ENCODE measurements at places on chromosomes 4 and X.

DNA sequence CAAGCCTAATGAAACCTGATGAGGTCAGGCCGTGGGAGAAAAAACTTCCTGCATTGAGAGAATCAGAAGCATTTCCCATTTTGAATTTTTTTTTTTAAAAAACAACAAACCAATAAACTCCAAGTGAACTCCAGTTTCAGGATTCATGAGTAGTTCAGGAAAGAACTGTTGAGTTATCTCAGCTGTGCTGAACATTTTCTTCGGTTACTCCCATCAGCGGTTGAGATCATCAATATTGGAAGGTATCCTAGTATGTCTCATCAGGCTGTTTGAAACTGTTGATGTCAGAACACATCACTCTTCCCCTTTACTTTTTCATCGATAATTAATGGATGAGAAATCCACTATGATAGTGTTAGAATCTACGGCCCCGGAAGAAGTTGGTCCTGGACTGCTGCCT is 82.4 kb upstream of the ADGRG2 start:
- DNase-seq, result no peak

GRCh38 chr4:54914781-54915180 is 210.6 kb downstream of the KDR start:
- DNase-seq, result no peak

GRCh38 chrX:134647477-134647877 is 10.8 kb downstream of the PLAC1 start:
- DNase-seq, result no peak

GRCh38 chr4:113899271-113900070 is 80.0 kb downstream of the ARSJ start:
- no peak for DNase-seq

DNA sequence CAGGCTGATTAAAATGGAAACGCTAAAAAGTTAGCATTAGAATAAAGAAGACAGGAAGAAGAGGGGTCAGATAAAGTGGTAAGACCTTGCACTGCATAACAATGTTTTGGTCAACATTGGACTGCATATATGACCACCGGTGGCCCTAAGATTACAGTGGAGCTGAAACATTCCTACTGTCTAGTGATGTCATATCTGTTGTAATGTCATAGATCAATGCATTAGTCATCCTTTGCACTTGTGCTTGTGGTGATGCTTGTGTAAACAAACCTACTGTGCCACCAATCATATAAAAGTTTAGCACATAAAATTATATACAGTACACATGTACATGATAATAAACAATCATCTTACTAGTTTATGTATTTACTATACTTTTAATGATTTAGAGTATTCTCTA is 73.0 kb downstream of the TMEM165 start:
- no peak for DNase-seq

GRCh38 chrX:78104447-78105176 is 564 bp downstream of the PGK1 start:
- DNase-seq, result no peak
